ENCODE measurements at places on chromosomes 4 and X.

- peak; percentile 71 for DNase-seq
These were observed 4.2 kb downstream of the PAK3 start for GRCh38 chrX:111100191-111100590.

DNA sequence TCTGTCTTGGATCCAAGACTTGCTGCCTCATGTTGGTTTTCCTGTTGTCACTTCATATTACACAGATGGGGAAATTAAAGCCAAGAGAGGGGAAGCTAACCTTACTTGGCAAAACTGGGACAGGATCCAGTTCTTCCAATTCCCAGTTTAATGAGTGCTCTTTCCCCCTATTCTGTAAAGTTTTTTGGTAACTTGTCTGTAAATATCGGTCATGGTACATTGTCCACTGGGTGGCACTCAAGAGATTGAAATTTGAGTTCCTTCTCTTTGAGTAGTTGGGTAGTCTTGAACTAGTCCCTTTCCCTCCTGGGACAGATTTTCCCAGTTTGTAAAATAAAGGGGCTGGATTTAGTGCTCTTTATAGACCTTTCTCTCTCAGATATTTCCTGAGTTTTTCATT, 12.4 kb upstream of the EOLA2 start:
- DNase-seq: peak; percentile 19

- DNase-seq: no peak
These were observed 20.8 kb downstream of the OR13H1 start for GRCh38 chrX:131564553-131565229.

DNA sequence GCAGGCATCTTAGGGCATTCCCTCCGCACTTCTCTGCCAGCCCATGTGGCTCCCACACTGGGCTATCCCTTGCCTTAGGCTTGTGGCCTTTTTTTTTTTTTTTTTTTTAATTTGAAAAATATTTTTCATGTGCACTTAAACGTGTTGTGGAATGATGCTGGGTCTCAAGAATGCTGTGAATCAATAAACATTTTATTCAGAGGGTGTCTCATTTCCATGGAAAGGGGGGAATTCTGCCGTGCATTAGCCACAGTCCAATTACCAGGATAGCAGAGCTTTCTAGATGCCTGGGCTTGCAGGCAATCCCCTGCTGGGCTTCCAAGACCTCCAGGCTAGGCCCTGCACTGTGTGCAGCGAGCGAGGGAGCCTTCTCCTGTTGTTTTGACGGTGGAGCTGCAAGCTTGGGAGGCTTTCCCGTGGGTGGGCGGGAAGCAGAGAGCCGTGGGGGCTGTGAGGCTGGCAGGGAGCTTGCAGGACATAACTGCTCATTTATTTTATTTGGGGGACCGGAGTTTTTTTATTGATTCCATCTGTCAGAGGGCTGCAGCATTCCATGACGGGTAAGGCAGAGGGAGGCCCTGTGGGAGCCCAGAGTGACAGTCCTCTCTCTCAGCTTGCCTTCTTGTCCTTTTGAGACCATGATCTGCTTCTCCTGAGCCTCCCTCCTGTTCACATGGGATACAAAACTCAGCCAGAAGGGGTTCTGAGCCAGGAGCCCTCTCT, 2.6 kb upstream of the CPZ start:
- no peak for DNase-seq

DNA sequence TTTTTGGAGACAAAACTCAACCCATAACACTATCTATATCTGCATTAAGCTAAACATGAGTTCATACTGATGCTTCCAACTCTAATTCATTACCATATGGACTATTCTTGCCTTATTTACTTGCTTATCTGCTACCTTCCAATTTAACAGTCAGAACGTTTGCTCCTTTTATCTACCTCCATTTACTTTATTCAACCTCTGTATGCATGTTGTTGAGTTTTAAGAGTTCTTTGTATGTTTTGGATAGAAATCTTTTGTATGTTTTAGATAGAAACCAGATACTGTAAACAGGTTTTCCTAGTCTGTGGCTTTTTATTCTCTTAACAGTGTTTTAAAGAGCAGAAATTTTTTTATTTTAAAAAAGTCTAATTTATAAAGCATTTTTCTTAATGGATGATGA, 542.2 kb upstream of the NDST4 start:
- no peak for DNase-seq
